ENCODE measurements at places on chromosomes 7 and 10. TPM values are rescaled to one million over a fixed set of nuclear protein-coding genes. Genes with fewer than 3 reads are reported as not detected.

DNA sequence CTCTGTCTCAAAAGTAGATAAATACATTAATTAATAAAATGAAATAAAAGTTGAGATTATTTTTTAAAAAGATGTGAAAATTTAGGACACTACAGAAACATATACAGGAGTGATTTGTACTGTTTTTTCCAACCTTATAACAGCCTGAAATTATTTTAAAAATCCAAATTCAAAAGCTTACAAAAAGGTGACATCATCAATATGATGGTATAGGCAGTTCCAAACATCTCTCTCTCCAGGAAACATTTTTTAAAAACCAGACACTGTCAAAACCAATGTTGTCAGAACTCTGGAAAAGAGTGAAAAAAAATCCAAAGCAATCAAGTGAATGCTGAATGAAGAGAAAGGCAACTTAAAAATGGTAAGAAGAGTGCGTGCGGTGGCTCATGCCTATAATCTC is 76.7 kb downstream of the HHEX start:
- DNase-seq = no peak

DNA sequence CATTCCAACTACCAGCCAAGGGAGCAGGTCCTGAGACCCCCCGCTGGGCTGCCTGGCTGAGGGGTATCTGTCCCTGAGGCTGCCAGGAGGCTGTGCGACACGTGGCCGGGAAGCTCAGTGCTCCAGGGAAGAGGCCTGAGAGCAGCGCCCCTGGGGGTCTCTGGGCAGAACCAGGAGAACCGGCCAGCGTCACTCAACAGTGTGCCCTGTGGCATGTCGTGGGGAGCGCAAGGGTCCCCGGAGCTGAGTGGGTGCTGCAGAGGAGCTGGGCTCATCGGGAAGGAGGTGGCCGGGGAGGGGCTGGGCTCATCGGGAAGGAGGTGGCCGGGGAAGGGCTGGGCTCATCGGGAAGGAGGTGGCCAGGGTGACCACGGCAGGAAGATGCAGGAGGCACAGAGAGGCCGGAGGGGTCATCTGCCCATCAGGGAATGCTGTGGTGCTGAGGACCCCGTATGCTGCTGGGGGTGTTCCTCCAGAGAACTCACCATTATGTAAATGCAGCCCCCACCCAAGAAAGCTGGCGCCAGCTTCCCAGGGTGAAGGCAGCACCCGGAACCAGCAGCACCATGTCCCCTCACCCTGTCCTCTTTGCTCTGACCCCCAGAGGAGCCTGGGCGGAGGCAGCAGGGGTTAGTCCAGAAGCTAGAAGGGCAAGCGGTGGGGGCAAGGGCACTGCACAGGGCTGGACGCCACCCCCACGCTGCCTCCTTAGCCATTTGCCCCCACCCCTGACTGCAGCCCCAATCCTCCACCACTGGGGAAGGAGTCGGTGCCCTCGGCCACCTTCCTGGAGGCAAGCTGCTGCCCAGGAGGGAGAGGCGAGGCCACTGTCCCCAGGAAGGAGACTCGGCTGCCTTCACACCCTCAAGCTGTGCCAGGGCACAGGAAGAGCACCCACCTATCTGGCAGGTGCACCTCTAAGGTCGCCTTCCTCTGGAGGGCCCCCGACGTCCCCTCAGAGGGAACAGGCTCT is 33.3 kb downstream of the CALML3 start:
- no peak for DNase-seq

DNA sequence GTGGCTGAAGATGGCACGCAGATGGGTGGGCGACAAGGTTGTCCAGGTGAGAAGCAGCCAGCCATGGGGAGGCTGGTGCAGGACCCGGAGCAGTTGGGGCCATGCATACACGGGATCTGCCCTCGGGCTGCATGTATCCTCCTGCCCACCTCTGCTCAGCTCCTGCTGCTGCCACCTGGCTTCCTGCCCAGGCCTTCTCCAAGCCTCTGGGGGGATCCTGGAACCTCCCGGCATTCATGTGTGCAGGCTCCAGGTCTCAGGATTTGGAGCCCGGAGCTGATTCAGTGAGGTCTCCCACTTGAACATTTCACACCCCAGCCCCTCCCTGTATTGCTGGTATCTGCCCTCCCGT is 27.0 kb downstream of the PDGFA start:
- DNase-seq = no peak

GRCh38 chr10:52683776-52684175 is 88.8 kb downstream of the MBL2 start:
- no peak for DNase-seq

DNA sequence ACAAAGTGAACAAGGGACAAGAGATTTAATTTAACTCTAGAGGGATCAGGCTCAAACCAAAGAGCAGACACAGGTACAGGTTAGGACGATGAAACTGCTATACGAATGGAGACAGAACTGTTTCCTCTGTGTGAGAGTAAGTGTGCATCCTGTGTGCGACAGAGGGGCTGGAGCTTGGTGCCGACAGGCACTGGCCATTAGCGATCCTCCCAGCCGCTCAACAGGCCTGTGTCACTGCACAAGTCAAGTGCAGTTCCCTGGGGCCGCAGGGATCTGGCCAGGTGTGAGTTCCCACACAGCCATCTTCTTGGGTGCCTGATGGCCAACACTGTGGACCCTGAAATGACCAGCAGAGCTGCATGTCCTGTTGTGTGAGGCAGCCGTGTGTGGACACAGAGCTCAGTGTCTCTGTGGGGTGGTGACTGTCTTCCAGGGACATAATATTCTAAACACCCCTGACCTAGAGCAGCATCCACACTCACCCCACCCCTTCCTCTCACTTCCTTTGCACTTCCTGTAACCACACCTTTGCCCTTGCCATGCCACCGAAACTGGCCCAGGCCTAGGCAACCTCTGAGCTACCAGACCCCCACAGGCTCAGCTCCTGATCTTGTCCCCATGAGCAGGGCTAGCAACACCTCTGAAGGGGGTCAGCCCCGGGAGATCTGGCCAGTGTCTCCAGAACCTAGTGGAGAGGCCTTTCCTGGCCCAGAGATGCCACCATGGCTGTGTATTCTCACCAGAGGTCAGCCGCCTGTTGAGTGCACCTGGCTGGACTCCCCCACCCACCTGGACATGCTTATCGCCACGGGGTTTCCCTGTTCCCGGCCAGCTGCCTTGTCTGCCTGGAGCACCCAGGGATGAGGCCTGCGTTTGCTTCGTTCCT is 11.7 kb upstream of the TBRG4 start:
- DNase-seq = no peak

GRCh38 chr10:62779487-62780248 is 24.9 kb upstream of the ADO start:
- no peak for DNase-seq

GRCh38 chr7:20235288-20235687 is 18.1 kb upstream of the MACC1 start:
- DNase-seq = no peak

DNA sequence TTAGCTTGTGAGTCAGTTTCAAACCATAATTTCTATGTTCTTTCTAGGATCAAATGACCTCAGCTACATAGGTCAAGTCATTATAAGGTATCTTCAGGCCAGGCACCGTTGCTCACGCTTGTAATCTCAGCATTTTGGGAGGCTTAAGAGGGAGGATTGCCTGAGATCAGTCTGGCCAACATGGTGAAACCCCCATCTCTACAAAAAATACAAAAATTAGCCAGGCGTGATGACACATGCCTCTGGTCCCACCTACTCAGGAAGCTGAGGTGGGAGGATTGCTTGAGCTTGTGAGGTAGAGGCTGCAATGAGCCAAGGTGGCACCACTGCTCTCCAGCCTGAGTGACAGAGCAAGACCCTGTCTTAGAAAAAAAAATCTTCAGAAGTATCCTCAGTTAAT is 362.3 kb downstream of the GATA3 start:
- no peak for DNase-seq

DNA sequence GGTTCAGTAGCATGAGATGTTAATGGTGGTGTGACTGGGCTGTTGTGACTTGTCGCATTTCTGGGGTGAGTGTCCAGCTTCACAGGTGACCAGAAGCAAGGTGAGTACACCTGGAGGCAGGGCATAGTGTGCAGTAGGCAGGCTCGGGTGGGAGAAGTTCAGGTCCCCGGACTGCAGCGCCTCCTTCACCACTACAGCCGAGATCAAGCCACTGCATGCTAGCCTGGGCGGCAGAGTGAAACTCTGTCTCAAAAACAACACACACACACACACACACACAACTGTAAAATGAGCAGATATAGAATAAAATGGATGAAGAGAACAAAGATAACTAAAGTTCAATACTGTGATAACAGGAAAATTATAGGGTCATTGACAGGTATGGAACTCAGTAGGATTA is 11.1 kb upstream of the PARD3 start:
- DNase-seq = no peak

DNA sequence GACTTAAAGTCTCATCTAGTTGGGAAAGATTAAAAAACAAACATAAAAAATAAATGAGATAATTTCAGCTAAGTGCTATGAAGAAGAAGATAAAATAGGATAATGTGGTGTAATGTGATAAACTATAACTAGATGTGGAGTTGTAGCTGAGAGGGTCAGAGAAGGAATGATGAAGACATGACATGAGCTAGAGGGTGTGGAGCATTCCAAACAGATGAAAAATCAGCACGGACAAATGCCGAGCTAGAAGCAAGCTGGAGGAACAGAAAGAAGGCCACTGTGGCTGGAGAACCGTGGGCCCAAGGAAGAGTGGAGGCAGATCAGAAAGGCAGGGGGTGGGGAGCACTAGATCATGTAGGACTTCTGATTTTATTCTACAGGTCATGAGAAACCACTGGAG is 70.6 kb downstream of the CDK6 start:
- DNase-seq = no peak

DNA sequence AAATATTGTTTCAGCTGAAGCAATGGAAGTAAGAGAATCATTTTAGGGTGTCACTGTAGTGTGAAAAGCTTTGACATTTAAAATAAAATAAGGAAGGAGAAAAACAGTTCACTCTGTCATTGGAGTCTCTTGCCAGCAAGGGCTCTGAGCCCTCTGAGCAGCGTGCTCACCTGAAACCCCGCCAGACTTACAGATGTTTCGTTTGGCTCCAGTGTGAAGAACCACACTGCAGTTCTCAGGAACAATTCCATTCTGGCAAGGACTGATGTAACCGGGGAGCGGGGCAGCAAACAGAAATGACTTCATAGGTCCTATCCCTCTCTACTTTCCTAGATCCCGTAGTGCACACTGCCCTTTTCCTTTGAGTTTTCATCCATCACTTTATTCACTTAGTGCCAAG is 164.3 kb downstream of the CELF2 start:
- no peak for DNase-seq

CPA2 gene
- 0.73 TPM for total RNA-seq

IL6 gene
- 1.4 TPM for total RNA-seq

LRRD1 gene
- 0.50 TPM for total RNA-seq

WDR91 gene
- 15.0 TPM for total RNA-seq

WASL gene
- 35.0 TPM for total RNA-seq

PRRT4 gene
- 9.5 TPM for total RNA-seq

TMEM229A gene
- 0.59 TPM for total RNA-seq
